ENCODE measurements at places on chromosomes 11 and 22. TPM values are rescaled to one million over a fixed set of nuclear protein-coding genes. Genes with fewer than 3 reads are reported as not detected.

GRCh38 chr11:47980907-47981621 is 705 bp downstream of the PTPRJ start:
- DNase-seq: peak; percentile 34
- H3K36me3 ChIP-seq: no peaks in the 10 kb centered on the region
- H3K4me3 ChIP-seq: peak overlapping the region; percentile 82
- peaks cover 3% of the 10 kb centered on the region for H3K27me3 ChIP-seq
- H3K27ac ChIP-seq: no peak overlapping the region

DNA sequence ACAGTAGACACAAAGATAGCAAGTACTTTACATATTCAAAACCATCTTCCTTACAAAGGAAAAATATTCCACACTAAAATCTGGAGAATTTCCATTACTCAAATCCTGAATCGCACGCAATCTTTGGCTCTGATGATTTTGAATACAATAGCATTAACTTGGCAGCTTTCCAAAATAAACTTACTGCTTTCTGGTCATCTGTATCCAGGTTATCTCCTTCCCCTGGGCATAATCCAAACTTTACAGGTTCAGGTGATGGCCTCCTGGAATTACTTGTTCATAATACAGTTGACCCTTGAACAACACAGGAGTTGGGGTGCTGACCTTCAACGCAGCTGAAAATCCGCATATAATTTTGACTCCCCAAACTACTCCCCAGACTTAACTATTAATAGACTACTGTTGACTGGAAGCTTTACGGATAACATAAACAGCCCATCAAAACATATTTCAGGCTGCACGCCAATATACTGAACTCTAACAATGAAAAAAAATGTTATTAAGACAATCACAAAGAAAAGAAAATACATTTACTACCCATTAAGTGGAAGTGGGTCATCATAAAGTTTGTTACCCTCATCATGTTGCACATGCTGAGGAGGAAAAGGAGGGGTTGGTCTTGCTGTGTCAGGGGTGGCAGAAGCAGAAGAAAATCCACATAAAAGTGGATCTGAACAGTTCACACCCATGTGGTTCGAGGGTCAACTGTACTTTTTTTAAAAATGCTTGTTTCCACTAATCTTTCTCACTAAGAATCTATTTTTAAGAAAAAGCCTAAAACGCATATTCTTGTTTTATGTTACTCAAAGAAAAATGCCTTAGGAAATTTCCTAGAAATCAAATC is 6.5 kb downstream of the MTMR2 start:
- DNase-seq: no peak
- H3K36me3 ChIP-seq: peaks cover 2% of the 10 kb centered on the region
- H3K27me3 ChIP-seq: no peaks in the 10 kb centered on the region
- no peak overlapping the region for H3K27ac ChIP-seq
- H3K4me3 ChIP-seq: no peak overlapping the region
- peaks cover 32% of the 10 kb centered on the region for H3K4me1 ChIP-seq

GRCh38 chr22:27673839-27674238 is 127.7 kb downstream of the MN1 start:
- no peak overlapping the region for H3K27ac ChIP-seq
- H3K4me3 ChIP-seq: no peak overlapping the region
- peaks cover 23% of the 10 kb centered on the region for H3K27me3 ChIP-seq
- H3K36me3 ChIP-seq: no peaks in the 10 kb centered on the region
- no peaks in the 10 kb centered on the region for H3K4me1 ChIP-seq

Gene ZP1
- not detected for total RNA-seq

Gene UVRAG
- total RNA-seq: 15.9 TPM

DNA sequence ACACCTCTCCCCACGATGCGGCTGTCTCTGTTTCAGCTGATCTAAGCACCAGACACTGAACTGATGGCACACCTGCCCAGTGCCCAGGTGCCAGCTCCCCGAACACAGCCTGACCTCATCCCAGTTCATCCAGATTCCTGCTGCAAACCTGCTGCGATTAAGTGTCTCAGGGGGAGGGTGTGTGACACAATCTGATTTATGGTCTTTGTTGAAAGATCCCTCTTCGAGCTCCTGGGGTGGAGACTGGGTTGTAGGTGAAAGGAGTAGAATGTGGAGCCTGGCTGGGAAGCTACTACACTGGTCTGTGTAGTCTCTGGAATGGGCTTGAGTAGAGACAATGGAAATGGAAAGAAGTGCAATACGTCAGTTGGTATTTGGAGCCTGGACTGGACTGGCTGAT is 390.3 kb downstream of the SHANK2 start:
- H3K27ac ChIP-seq: no peak overlapping the region
- H3K4me1 ChIP-seq: no peaks in the 10 kb centered on the region
- H3K4me3 ChIP-seq: no peak overlapping the region
- DNase-seq: no peak
- no peaks in the 10 kb centered on the region for H3K36me3 ChIP-seq

- no peaks in the 10 kb centered on the region for H3K36me3 ChIP-seq
- no peak overlapping the region for H3K4me3 ChIP-seq
- H3K4me1 ChIP-seq: no peaks in the 10 kb centered on the region
- no peaks in the 10 kb centered on the region for H3K27me3 ChIP-seq
- H3K27ac ChIP-seq: no peak overlapping the region
- no peak for DNase-seq
These were observed 21.0 kb downstream of the P2RY2 start for GRCh38 chr11:73239111-73239521.

DNA sequence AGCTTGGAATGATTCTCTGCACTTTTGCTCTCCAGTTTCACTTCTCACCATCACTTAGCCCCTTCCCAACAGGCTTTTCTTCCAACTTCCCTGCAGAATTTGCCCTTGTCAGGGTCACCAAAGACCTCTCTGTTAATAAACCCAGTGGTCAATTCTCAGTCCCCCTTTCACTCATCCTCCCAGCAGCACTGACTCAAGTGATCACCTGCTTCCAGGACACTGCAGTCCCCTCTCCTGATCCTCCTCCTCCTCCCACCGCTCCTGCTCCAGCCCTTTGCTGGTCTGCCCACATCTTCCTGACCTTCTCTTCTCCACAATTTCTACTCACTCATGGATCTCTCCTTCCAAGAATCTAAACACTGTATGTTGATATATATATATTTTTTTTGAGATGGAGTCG is 57.9 kb downstream of the SHISAL1 start:
- no peak for DNase-seq
- H3K4me1 ChIP-seq: peaks cover 2% of the 10 kb centered on the region

Gene KRTAP5-11
- total RNA-seq: not detected
